ENCODE measurements at places on chromosomes 5 and 9.

DNA sequence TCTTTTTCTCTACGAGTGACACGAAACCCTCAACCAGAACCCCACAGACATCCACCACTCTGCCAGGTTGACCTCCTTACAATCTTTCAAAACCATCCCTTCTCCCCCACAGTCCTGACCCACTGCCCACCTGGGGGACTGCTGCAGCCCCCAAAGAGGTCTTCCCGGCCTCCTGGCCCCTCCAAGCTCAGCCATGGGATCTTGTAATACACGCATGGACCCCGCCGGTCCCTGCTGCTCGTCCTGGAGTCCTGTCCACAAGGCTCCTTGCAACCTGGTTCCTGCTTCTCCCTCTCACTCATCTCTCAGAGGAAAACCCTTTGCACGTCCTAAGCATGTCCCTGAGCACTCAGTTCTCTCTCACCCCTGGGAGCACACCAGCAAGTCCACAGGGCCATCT, 187.3 kb downstream of the CDK5RAP2 start:
- DNase-seq, result no peak

DNA sequence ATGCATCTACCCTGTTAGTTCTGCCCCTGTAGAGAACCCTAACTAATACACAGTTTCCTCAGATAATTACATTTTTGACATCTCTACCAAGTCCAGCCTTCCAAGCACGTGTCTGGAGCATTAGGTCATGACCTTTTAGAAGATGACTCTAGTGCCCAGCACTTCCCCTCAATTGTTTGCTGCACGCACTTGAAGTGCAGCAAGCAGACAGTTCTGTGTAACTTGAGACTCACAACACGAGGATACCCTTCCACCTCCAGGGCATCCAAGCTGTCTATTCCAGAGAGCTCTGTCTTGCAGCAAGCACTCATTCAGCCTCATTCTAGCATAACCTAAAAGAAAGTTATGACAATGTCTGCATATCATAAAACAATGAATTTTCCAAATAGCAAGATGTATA, 1410.5 kb upstream of the CDH18 start:
- DNase-seq, result no peak

DNA sequence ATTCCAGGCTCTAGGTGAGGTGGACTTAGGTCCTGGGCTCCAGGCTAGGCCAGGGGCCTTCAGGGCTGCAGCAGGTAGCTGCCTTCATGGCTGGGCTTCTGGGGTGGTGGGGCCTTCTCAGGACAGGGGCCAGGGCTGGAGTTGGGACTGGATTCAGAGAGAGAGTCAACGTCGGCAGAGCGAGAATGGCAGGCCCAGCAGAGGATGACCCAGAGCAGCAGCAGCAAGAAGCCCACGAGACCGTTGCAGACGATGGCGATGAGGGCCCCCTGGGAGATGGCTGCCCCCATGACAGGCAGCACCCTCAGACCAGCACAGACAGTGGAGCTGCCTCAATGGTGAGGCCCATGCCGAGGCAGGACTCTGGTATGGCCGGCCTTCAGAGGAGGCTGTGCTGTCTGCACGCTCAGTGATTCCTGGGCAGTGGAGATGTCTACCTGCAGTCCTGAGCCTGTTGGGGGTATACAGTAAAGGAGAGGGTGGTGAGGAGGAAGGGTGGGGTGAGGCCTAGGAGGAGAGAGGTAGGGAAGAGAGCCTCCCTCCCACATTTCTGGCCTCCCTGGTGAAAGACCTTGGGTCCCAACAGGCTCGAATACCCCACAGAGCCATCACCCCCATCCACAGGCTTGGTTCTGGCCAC, 1.3 kb downstream of the ENHO start:
- DNase-seq, result no peak

- DNase-seq, result no peak
Observed at GRCh38 chr5:174773371-174773770, 49.0 kb downstream of the MSX2 start.

- DNase-seq, result no peak
Observed at GRCh38 chr9:15018096-15018637, 107.9 kb upstream of the FREM1 start.

GRCh38 chr5:72282878-72283277, 37.2 kb downstream of the MRPS27 start:
- no peak for DNase-seq

GRCh38 chr5:57199866-57200265, 26.0 kb downstream of the GPBP1 start:
- DNase-seq, result no peak

DNA sequence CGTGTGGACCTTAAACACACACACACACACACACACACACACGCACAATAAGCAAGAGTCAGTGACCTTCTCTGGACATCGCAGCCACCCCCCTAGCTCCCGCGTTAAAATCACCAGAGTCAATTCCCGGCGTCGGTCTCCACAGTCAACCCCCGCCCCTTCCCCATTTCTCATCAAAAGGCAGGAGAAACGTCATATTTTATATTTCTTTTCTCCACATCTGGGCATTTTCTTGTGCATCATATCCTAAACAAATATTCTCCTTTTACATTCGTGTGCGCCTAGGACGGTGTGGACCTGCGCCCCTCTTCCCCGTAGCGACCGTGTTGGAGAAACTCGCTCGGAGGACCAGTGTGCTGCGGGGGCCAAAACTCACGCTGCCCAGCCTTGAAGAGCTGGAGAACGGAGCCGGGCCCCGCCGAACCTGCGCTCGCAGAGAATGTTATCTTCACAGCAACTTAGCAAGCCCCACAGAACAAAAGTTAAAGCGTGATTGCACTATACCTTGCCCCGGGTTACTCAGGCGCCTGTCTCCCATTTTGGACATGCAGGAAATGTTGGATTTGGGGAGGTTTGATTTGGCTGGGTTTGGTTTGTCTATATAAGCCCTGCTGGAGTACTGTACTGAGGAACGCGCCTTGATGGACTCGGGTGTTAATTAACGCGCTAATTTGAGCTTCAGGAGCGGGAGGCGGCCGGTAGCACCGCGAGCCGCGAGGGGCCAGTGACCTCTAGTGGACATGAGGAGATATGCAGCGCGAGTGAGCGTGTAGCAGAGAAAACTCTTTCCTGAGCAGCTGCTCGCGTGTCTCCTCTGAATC, 192.4 kb downstream of the MEF2C start:
- peak; percentile 14 for DNase-seq

DNA sequence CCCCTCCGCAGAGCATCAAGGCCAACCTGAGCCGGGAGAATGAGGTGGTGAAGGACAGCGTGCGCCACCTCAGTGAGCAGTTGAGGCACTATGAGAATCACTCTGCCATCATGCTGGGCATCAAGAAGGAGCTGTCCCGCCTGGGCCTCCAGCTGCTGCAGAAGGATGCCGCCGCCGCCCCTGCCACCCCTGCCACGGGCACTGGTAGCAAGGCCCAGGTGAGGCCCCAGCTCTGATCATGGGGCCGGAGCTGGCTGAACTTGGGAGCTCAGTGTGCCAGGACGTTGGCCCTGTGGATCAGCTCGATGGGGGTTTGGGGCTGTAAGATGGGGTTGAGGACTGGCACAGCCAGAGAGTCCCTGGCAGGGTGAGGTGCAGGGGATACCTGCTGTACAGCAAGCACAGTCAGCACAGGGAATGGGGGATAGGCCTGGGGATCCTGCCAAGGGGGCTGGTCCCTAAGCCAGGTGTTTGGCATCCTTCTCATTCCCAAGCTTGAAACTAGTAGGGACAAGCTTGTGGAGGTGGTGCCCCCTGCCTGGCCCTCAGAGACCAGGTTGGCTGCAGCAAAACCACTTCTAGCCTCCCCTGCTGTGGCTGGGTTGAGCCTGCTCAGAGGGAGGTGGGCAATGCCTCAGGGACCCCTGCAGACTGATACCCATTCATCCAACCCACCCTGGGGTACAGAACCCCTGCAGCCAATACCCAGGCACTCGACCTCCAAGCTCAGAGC, 22.5 kb downstream of the OLFML2A start:
- DNase-seq, result no peak

DNA sequence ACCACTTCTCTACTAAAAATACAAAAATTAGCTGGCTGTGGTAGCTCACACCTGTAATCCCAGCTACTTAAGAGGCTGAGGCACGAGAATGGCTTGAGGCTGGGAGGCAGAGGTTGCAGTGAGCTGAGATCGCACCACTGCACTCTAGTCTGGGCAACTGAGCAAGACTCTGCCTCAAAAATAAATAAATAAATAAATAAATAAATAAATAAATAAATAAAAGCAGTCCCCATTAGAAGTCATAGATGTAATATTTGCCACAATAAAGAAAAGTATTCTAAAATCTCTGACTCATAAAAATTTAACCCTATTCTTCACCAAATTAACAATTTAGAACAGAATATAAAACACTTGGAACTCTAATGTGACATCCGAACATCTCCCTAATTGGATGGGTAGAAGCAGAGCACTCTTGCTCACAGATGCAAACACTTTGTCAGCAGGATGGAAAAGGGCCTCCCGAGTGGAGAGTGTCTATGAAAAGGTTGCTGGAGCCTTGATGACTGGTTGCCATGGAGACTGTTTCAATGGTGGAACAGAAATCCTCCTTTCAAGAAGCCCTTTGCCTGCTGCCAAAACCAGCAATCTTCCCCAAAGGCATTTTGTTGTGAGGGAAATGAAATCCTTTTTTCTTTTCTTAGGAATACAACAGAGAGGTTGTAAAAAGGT, 38.9 kb upstream of the TRAF1 start:
- DNase-seq, result no peak

DNA sequence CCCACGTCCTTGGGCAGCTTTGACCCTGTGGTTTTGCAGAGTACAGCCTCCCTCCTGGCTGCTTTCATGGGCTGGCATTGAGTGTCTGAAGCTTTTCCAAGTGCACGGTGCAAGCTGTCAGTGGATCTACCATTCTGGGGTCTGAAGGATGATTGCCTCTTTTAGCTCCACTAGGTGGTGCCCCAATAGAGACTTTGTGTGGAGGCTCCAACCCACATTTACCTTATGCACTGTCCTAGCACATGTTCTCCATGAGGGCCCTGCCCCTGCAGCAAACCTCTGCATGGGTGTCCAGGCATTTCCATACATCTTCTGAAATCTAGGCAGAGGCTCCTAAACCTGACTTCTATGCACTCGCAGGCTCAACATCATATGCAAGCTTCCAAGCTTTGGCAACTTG, 644.2 kb upstream of the CDH9 start:
- no peak for DNase-seq

DNA sequence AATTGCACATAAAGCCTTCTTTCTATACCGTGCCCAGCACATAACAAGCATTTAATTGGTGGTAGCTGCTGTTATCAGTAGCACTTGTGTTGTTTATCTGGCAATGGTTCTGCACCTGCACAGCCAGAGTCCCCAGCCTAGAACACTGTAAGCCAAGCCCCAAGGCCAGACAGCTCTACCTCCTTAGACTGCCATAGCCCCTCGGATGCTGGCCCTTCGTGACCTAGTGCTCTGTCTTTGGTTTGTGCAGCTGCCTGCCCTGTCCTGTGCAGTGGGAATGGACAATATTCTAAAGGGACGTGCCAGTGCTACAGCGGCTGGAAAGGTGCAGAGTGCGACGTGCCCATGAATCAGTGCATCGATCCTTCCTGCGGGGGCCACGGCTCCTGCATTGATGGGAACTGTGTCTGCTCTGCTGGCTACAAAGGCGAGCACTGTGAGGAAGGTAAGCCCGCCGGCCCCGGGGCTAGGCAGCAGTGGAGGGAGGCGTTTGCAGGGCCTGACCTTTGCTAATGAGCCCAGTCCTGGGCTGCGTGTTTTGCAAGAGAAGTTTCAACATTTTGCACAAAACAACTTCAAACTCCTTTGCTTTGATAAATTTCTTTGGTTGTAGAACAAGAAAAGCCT, 173.3 kb upstream of the WWC1 start:
- DNase-seq, result no peak

DNA sequence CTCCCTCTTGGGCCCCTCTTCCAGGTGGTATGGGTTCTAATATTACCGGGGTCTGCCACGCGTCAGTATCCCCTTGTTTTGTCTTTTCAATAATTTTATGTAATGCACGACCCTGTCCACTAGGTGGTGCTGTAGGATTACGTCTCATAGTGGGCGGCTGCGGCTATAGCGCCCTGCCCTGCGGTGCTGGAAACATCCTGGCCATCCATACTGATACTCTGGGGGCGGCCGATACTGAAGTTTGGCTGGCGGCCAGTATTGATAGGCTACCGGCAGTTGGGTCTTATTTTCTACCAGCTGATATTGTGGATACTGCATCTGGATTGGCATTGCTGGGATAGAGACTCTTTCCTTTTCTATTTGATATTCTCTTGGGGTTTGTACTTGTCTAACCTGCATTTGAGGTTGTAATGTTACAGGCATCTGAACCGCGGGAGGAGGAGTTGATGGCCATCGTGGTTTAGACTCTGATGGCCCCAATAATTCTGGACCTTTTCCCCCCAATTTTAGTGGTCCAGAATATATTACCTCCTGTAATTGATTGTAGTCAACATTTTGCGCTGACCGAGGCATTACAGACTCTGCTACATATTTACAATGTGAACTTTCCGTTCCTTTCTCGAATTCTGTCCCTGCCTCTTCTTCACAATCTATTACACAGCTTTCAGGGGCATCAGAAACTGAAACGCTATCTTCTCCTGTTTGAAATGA, 3.3 kb upstream of the TMEM141 start:
- no peak for DNase-seq

DNA sequence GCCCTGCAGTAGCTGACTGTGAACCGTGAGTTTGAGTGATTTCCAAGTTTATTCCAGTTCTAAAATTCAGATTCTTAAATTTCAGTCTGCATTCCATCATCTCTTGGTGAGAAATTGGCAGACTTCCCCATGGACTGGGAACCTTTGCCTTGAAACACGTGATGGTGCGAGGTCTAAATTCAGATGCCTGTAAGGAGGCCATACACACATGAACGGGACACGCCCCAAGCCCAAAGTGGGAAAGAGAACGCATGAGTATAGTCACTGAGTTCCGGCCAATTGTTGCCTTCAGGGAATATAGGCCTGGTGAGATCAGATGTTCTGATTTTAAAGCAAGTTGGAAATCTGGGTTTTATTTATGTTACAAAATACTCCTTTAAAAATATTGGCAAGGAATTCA, 1084.4 kb upstream of the WWC1 start:
- no peak for DNase-seq

- no peak for DNase-seq
Observed at GRCh38 chr5:39986614-39987013, 561.8 kb upstream of the DAB2 start.

Data from LNCaP clone FGC (cell line).